ENCODE measurements at places on chromosomes 7 and 10.

DNA sequence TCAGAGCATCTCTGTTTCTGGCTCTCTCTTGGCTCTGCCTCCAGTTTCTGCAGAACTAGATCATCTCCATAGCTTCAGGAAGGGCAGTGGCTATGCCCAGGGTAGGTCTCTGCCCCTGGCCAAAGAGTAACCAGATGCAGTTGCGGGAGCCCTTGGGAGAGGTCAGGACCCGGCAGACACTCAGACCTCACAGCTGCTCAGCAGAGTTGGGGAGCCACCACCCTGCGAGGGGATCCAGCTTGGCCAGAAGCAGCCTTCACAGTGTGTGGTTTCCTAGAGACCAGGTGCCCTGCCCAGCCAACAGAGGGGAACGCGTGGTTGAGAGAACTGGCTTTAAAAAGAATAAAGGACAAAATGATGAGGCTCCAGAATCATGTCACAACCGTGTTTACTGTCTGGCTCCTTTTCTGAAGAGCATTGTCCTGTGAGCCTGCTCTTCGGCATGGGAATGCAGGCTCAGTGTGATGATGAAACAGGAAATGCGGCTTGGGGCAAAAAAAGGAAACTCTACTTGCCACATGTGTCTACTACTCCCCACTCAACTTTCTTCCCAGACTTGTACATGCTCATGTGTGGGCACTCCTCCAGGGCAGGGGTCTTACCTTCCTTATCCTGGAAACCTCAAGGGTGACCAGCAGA lies 243.1 kb downstream of the INHBA start:
- DNase-seq, result no peak

GRCh38 chr7:148884299-148885022 lies 370 bp upstream of the EZH2 start:
- DNase-seq, result peak; percentile 82

DNA sequence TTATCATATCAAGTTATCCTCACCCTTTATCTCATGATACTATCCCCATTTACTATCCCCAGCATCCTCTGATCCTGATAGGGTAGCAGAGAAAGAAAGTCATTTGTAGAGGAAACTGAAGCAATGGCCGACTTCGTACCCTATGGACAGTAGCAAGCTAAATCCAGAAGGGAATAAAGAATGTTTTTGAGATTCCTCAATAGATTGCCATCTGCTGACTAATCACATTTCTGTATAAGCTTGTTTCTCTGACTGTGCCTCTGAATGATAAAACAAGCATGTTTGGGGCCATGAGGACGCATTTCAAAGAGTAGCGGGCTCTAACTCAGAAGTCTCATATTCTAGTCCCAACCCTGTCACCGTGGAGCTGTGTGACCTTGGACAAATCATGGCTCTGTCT lies 13.2 kb upstream of the FAM107B start:
- DNase-seq, result no peak

DNA sequence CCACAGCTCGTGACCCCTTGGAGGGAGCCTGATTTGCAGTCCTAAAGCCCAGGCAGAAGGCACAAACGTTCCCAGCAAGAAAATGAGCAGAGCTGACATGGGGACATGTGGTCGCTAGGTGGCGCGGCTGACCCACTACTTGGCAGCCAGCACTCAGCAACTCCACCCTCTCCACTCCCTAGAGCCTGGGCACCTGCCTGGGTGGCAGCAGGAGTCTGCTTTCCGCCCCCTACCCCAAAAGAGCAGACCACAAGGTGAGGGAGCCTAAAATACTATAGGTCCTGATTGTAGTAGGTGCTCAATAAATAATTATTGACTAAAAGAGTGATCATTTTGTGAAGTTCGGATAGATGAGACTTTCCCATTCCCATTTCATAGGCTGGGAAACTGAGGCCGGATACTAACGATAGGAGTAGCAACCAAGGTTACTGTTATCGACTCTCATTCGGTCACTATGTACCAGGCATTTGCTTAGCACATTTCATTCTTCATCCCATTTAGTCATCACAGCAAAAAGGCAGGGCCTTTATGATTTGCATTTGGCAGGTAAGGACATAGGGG lies 57.4 kb downstream of the NEUROG3 start:
- DNase-seq, result peak; percentile 52

DNA sequence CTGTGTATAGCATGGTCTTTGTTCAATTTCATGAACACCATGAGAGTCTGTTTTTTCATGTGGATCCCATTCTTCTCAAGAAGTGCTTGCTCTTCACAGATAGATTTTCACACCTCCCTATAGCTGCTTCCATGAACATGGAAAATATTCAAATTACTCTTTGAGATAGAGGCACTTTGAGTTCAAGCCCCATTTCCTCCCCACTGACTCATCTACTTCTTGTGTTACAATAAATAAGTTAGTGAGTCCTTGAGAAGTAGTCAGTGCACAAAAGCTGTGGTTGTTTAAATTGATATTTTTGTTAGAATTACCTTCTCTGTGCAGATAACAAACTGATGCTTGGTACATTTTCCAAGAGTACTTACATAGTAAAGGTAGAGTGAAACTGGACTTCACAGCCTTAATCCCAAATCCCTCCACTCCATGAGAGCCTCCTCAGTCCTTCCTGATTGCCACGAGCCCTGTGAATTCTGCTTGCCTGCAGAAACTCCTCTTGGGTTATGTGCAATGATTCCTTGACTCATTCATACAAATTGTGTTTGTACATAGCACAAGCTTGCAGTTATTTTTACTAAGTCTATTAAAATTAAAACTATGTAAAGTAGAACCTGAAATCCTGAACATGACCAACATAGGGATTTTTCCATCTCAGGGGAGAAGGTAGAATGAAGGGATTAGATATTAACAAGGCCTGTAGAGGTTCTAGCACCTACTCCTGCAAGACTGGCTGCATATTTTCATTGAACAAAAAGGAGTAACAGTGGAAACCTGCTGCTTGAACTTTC lies 496.2 kb downstream of the TNS3 start:
- no peak for DNase-seq

Data from stimulated activated CD8-positive, alpha-beta memory T cell treated with anti-CD3 and anti-CD28 coated beads, Interleukin-7, amount 100 ng/mL, for 4 hours (primary cell).